ENCODE measurements at places on chromosomes 4 and X. TPM values are rescaled to one million over a fixed set of nuclear protein-coding genes. Genes with fewer than 3 reads are reported as not detected.

DNA sequence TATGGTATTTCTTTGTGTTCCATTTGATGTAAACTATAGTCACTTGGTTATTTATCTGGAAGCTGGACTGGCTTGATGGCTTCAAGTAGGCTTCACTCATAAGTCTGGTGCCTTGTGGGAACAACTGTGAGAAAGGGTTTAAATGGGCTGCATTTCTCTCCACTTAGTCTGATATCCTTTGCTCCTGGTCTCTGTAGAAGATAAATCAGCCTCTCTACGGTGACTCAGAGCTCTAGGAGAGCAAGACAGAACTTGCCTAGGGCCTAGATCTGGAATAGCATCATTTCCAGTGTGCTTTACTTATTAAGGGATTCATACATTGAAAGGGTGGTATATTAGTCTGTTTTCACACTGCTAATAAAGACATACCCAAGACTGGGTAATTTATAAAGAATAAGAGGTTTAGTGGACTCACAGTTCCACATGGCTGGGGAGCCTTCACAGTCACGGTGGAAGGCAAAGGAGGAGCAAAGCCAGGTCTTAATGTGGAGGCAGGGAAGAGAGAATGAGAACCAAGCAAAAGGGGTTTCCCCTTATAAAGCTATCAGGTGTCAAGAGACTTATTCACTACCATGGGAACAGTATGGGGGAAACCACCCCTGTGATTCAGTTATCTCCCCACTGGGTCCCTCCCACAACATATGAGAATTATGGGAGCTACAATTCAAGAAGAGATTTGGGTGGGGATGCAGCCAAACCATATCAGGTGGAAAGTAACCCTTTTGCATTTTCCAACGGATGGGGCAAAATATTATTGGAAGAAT lies 1746.4 kb upstream of the PCDH7 start:
- DNase-seq: no peak

- DNase-seq: no peak
These were observed 178.2 kb downstream of the HS3ST1 start for GRCh38 chr4:11250510-11250909.

GRCh38 chr4:159283696-159284095 lies 180.8 kb downstream of the RAPGEF2 start:
- DNase-seq: peak; percentile 82

DNA sequence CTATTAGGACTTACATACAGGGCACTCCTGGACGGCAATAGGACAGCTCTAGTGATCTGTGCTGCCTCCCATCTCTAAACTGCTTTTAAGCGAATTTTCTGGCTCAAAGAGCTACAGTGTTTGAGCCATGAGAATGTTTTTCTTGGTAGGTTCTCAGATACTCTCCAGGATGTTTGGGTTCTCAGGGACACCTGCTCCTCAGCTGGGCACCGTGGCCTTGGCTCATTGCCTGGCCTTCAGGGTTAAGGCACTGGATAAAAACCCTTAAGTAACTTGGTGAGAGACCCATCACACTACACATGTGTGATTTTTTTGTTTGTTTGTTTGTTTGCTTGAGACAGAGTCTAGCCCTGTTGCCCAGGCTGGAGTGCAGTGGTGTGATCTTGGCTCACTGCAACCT lies 38.5 kb upstream of the HERC5 start:
- DNase-seq: no peak

DNA sequence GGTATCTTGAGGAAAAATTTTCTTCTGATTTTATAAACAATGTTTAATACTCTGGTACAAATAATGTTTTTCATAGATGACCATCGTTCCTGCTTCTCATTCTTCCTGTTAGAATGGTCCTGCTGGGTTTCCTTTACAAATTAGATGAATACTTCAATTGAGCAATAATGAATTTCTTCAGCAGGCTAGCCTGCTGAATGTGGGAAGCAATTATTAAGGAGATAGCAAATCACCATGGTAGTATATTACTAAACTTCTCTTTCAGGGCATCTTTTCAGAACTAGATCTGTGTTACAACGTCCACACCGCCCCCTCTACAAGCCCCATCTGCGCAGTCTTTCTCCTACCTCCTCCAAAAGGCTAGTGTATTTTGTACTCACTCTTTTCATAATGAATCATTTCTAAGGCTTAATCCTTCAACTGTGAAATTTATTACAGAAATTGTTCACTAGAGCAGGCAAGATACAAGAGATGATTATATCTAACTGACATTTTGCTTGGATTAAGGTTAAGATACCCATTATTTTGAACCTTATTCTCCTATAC lies 38.4 kb downstream of the GPRIN3 start:
- DNase-seq: no peak

GRCh38 chrX:131729295-131729694 lies 185.4 kb downstream of the OR13H1 start:
- DNase-seq: no peak

GRCh38 chr4:2408401-2408958 lies 10.0 kb downstream of the ZFYVE28 start:
- DNase-seq: no peak

- DNase-seq: no peak
These were observed 161.1 kb upstream of the NDST4 start for GRCh38 chr4:115274545-115274944.

GRCh38 chr4:88341227-88342192 lies 37.1 kb upstream of the HERC6 start:
- DNase-seq: peak; percentile 4

- no peak for DNase-seq
These were observed 679.1 kb downstream of the TRIML1 start for GRCh38 chr4:188818300-188818699.

GRCh38 chrX:4110964-4111363 lies 397.5 kb upstream of the PRKX start:
- DNase-seq: no peak

- DNase-seq: no peak
These were observed 76.8 kb downstream of the FAM114A1 start for GRCh38 chr4:38944440-38944839.

GRCh38 chr4:30721185-30722091 lies 1.3 kb downstream of the PCDH7 start:
- no peak for DNase-seq

DNA sequence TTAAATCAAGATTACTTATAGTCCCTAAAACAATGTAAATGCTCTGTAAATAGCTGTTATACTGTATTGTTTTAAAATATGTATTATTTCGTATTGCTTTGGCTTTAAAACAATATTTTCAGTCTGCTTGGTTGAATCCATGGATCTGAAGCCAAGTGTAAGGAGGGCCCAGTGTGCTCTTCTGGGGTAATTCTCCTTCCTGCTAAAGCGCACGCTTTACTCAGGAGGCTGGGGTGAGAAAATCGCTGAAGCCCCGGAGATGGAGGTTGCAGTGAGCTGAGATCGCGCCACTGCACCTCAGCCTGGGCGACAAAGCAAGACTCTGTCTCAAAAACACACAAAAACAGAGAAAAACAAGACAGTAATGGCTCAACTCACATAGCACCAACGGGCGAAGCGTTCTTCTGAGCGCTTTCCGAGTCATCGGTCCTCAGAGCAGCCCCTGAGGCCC lies 391 bp upstream of the IDUA start:
- no peak for DNase-seq

DNA sequence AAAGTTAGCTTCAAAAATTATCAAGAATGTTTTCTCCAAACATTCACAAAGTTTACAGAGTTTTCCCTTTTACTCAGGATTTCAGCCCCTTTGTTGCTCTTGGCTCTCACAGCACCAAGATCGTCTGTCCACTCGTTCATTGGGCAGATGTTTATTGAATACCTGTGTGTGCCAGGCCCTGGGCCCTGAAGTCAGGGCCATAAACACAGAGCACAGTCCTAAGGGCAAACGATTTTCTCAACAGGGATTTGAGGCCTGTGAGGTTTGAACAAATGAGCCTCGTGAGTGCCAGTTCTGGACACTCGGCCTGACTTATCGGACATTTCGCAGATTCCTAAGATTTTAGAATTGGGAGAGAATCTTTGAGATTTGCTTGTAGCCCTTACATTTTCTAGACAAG lies 142.1 kb downstream of the TBL1X start:
- no peak for DNase-seq

GRCh38 chrX:146243041-146243440 lies 425.4 kb downstream of the SLITRK2 start:
- DNase-seq: no peak

- DNase-seq: no peak
These were observed 382.9 kb downstream of the RPA4 start for GRCh38 chrX:97266406-97267121.

- DNase-seq: no peak
These were observed 113.7 kb upstream of the TBL1X start for GRCh38 chrX:9351126-9351525.

- DNase-seq: no peak
These were observed 218.8 kb upstream of the NOCT start for GRCh38 chr4:138796761-138797160.

DNA sequence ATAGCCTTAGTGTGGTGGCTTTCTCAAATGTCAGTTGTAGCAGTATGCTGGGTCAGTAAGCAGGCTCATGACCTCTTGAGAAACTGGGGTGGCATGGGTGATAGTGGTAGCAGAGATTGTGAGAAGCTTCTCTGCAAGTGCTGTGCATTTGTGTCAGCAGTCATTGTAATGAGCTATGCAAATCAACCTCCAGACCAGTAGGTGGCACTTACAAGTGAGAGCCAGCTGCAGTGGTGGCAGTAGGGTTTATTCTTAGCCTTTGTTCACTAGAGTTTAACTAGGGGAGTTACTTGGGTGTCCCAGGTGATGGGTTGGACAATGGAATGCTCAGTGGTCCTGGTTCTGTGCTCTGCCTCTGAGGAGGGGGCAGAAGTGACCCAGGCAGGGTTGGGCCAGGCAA lies 818.7 kb downstream of the PCDH7 start:
- DNase-seq: no peak

- no peak for DNase-seq
These were observed 5.4 kb upstream of the DUSP9 start for GRCh38 chrX:153641627-153642026.

The MAGEC1 gene
- not detected for polyA plus RNA-seq

The CACNA1F gene
- not detected for polyA plus RNA-seq

The CXCL1 gene
- polyA plus RNA-seq: 35.5 TPM

The ADGRG4 gene
- not detected for polyA plus RNA-seq

The MEPE gene
- polyA plus RNA-seq: not detected

The KIF4A gene
- polyA plus RNA-seq: 7.1 TPM

The TRIM60 gene
- not detected for polyA plus RNA-seq

The MAGEB6B gene
- not detected for polyA plus RNA-seq
